ENCODE measurements at places on chromosomes 6 and 20.

GRCh38 chr6:155224618-155225017, 39.2 kb upstream of the CLDN20 start:
- no peak for DNase-seq

DNA sequence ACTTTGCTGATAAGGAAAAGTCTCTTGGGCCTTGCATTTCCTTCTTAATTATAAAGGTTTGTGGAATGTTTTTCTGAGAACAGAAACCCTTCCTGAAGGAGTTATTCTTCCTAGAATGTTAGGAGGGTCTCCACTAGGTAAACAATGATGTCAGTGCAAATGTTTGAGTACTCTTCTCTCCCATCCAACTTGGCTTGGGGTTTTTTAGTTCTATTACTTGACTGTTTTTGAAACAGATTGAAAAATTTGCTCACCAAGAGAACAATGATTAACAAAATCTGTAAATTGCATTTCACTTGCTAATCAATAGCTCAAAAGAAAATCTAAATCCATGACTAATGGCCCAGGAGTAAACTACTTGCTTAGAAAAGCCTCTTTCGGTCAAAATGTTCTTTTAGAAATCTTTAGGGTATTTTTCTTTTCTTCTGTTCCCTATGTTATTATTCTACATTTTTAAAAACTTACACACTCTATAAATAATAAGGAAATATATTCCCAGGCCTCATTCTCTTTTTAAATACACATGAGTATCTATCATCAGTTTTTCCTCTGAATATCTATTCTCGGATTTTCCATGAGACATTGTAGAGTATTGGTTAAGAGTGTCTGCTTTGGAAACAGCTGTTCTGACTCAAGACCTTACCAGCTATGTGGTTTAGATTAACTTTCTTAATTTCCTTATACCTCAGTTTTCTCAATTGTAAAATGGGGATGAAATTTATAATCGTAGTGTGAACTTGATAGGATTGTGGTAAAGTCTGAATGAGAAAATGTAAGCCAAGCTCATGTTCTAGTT, 234.2 kb upstream of the CITED2 start:
- no peak for DNase-seq

- no peak for DNase-seq
These were observed 115.4 kb downstream of the INSM1 start for GRCh38 chr20:20483328-20483727.

GRCh38 chr6:44481760-44482159, 94.3 kb downstream of the CDC5L start:
- no peak for DNase-seq

- DNase-seq, result no peak
These were observed 9.9 kb downstream of the PSMG4 start for GRCh38 chr6:3268680-3269079.

- DNase-seq, result no peak
These were observed 575 bp upstream of the CNR1 start for GRCh38 chr6:88166493-88167351.

All from AG04449 (cell line).